ENCODE measurements at places on chromosomes 5 and 9.
A peak's percentile ranks its signal among the peaks of the same experiment; 100 is the strongest.

DNA sequence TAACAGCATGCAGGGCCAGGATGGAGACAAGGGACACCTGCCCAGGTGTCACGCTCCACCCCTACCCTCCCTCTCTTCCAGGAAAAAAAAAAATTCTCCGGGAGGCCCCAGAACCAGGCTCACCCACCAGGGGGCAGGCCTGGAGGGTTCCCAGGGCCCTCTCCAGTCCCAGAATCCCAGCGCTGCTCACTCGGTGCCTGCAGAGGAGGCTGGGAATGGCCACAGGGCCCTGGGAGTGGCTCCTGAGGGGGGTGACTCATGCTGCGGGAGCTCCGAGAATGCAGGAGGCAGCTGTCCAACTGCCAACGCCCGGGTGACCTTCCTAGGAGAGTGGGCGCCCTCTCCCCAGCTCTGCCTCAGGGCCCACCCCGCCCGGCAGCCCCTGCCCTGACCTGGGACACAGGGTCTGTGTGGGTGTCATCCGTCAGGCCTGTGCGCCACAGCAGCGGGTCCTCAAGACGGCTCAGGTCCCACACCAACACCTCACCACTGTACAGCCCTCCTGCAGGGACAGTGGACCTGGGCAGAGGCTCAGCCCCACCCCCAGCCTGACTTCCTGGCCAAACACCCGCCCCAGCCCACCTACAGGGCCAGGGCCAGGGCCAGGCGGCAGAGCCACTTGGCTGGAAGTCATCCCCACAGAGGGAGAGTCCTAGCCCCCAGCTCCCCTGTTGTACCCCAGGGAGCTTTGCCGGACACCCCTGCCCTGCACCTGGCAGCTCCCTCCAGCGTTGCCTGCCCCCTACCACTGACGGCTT, 21.2 kb downstream of the DYNC2I2 start:
- peak; percentile 87 for DNase-seq

DNA sequence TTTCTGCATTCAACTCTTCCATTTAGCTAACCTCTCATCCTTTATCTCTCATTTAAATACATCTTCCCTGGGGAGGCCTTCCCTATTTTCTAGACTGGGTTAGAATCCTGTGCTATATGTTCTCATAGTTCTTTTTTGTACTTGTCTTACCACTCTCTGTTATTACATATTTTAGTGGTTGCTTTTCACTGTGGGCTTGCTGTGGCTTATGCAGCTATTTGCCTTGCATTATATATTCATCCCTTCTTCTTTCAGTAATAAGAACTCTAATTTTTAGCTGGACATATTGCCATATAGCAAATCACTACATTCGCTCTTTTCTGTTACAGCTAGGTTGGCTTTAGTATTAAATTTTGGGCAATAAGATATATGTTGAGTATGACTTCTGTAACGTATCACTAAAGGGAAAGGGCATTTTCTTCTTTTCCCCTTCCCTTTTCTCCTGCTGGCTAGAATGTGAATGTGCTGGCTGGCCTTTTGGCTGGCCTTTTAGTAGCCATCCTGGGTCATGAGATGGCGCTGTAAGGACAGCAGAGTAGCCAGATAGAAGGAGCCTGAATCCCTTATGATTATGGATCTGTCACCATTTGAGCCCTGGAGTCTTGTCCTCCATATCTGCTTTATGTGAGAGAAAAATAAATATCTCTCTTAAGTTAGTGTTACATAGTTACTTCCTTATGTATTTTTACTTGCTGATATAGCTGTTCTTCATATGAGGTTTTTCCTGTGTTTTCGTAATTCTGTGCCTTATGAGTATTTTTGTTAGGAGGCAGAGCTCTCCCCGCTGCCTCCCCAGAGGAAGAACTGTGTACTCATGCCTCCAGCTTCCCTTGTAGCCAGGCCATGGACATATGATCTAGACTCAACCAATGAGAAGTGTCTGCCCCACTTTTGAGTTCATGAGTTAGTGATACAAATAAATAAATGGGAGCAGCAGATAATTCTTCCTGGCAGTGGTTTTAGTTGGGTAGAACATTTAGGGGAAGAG, 65.8 kb downstream of the NDUFAF2 start:
- no peak for DNase-seq

GRCh38 chr5:143128412-143129071, 274.9 kb downstream of the NR3C1 start:
- peak; percentile 10 for DNase-seq

DNA sequence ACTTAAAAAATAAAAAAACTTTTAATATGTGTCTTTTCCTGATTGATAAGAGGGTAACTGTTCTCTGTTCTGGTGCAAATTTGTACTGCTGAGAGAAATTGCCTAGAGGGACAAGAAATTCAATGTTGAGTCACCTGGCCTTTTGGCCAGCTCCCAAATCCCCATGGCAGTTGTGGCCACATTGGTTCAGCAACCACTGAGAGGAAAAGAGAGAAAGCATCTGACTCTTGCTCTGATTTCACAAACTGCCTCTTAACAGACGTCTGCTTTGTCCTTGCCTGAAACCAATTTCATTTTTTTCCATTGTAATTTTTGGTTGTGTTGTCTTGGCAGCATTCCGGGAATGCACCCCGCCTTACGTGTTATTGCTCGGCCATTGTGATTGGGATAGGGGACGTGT, 42.4 kb downstream of the NTRK2 start:
- peak; percentile 59 for DNase-seq

DNA sequence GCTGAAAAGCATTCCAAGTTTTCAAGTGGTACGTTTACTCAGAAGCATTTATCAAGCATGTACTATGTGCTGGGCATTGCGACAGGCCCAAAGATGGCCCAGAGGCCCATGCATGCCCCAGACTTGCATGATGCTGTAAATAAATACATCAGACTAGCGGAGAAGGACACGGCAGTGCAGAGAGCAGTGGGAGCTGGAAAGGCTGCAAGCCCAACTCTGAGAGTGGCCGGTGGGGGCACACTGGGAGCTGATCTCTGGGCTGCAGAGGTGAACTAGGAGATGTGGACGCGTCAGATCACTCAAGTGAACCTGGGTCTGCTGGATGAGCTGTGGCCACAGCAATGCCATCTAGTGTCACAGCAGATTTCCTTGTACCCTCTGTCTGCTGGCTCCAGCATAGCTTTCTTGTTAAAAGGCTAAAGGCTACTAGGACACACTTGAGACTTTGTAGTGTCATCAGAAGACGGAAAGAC, 246.9 kb downstream of the FANCC start:
- no peak for DNase-seq

DNA sequence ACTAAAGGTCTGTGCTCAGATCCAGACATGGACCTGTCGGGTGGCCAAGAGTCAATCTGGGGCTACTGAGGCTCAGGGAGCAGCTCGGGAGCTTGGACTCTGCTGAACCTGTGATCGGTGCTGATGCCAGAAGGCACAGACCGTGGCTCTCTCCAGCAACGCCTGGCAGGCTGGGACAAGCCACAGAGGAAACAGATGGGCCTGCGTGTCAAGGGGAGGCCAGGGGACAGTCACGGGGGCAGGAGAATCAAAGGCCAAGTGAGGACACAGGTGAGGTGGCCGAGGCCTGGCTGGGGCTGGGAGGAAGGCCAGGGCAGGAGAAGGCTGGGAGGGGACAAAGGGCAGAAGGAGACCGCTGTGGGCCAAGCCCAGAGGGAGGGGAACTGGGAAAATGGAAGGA, 43.4 kb downstream of the EPB41L4B start:
- no peak for DNase-seq

DNA sequence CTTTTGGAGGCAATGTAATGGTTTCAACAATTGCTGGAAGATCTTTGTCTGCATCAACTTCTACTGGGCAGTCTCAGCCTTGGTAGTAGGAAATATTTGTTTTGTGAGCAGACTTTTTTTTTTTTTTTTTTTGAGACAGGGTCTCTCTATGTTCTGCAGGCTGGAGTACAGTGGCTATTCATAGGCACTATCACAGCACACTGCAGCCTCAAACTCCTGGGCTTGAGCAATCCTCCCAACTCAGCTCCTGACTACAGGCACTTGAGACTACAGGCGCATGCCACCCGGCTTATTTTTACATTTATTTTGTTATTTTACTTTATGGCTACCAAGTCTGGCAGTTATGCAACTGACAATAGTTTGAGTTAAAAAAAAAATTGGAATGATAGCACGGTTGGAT, 187.3 kb downstream of the SNX18 start:
- no peak for DNase-seq

All from DMS153 (cell line).